PC-9 (cell line): ENCODE measurements at places on chromosomes 11 and 22. TPM values are rescaled to one million over a fixed set of nuclear protein-coding genes. Genes with fewer than 3 reads are reported as not detected.

Gene ADAMTS8
- total RNA-seq = not detected in 2 replicates

Gene OR52E8
- total RNA-seq = not detected in 2 replicates

Gene APOC3
- total RNA-seq = not detected in 2 replicates

Gene DYNC2H1
- 11.2 and 12.2 TPM in 2 replicates for total RNA-seq

Gene HBB
- not detected in 2 replicates for total RNA-seq

Gene TRIM51
- not detected in 2 replicates for total RNA-seq

Gene MGAT3
- total RNA-seq = not detected in 2 replicates

Gene CPT1A
- total RNA-seq = 29.7 and 36.3 TPM in 2 replicates

Gene CELF1
- total RNA-seq = 115 and 165 TPM in 2 replicates

Gene MYO7A
- 2.4 and 3.5 TPM in 2 replicates for total RNA-seq

Gene TLCD5
- 6.0 and 7.7 TPM in 2 replicates for total RNA-seq
